ENCODE measurements at places on chromosomes 11 and 22.

DNA sequence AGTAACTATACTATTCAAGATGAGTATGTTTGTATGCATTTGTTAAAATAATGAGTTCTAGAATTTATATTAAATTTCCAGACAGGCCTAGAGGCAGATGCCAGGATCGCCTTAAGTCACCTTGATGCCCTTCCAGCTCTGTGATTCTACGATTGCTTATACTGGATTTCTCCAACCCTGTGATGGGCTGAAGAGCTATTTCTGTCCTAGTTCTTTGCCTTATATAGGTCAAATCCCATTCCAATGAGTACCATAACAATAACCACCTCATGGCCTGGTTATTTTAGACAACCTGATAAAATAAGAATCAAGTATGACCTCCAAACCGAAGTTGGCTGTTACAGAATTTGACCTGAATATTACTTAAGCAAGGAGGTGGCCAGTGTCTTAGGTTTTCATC lies 79.8 kb upstream of the BLID start:
- DNase-seq = no peak

DNA sequence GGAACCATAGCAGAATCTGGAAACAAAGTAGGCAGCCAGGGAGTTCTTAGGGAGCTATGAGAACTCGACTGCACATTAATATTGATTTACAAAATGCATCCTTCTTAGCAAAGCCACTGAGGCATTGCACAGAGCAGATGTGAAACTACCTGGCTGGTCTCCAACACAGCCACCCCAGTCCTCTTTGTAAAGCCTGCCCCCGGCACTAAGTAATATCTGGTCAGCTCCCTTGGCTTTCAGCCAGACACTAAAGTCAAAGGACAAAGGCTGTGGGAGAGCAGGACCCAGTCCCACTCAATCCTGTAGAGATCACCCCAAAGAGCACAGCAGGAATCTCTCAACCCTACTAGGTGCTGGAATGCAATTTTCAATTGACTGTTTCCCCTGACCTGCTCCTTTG lies 12.8 kb downstream of the XRRA1 start:
- no peak for DNase-seq

DNA sequence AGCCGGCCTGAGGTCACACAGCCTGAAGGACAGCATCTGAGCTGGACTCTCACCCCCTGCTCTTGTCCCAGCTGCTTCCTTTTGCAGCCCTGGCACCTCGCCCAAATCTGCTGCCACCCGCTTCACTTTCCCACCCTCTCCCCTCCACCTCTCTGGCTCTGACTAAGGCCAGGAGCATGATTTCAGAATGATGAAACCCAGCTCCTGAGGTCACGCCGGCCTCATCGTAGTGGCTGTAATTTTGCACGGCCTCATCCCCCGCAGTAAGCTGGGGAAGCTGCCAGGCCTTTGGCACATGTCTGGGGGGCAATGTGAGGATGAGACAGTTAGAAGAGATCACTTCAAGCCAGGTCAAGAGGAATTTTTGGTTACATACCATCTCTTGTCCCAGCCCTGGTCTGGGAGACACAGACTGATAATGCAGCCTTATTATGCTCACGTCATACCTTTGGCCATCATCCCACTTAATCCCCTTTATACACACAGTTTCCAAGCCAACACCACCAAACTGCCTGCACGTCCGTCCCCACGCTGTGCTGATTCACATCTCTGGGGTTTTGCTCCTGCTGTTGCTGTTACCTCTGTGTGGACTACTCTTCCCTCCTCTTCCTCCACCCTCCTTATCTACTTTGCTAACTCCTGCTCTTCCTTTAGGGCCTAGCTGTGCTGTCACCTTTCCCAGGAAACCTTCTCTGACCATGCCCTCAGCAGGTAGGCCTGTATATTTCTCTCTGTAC lies 58.1 kb downstream of the CHRDL2 start:
- no peak for DNase-seq

- no peak for DNase-seq
Measured at GRCh38 chr11:108966206-108966605, 301.3 kb downstream of the DDX10 start.

- no peak for DNase-seq
Measured at GRCh38 chr22:42461511-42461910, 29.3 kb upstream of the NFAM1 start.
